RWPE1 (cell line): ENCODE measurements at places on chromosomes 4 and X.

- DNase-seq, result no peak
Observed at GRCh38 chr4:161466316-161466715, 697.5 kb downstream of the FSTL5 start.

GRCh38 chr4:76540486-76540885 is 105.5 kb downstream of the SHROOM3 start:
- DNase-seq, result no peak

DNA sequence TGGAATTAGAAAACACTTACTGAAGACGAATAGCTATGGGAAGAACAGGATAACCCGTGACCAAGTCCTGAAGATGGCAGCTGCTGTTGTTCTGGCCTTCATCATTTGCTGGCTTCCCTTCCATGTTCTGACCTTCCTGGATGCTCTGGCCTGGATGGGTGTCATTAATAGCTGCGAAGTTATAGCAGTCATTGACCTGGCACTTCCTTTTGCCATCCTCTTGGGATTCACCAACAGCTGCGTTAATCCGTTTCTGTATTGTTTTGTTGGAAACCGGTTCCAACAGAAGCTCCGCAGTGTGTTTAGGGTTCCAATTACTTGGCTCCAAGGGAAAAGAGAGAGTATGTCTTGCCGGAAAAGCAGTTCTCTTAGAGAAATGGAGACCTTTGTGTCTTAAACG is 2.4 kb downstream of the AGTR2 start:
- DNase-seq, result no peak

DNA sequence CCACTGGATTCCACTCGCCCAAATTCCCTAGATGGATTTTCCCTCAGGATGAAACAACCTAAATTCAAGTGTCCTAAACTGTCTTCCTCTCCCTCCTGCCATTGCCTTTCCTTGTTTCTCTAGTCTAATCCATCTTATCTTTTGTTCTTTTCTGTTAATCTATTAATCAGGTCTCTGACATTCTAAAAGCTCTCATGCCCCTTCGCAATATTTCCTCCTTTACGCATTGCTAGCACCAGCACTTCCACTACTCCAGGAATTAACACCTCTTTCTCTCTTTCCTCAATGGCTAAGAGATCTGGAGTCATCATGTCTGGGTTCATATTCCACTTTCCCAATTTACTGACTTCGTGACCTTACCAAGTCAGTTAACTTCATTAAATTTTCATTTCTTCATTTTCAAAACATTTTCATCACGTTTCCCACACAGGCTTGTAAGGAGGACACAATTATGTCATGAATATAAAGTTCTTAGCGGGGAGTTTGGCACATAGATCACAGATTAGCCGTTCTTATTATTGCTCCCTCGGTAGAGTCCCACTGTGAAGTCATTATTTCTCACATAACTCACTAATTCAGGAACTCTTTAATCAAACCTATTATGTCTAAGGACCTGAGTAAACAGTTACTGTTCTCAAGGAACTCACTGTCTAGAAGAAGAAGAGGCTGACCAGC is 45.3 kb downstream of the FAT4 start:
- no peak for DNase-seq

- DNase-seq, result no peak
Observed at GRCh38 chr4:10743357-10743756, 58.8 kb upstream of the CLNK start.

- DNase-seq, result no peak
Observed at GRCh38 chr4:57554556-57555092, 444.4 kb upstream of the IGFBP7 start.

GRCh38 chr4:77268108-77268507 is 111.1 kb downstream of the CCNG2 start:
- DNase-seq, result no peak

DNA sequence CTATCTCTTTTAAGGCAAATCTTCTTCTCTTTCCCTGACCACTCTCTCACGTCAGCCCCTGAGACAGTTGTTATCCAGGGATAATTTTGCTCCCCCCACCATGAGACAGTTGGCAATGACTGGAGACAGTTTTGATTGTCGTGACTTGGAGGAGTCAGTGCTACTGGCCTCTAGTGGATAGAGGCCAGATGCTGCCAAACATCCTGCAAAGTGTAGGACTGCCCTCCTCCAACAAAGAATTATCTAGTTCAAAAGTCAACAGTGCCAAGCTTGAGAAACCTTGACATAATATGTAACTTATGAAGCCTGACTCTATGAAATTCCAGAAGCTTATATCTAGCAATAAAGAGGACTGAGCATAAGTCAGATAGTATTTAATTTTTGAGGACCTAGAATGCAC is 502.1 kb upstream of the IGFBP7 start:
- DNase-seq, result no peak

GRCh38 chr4:7390336-7390735 is 44.4 kb downstream of the PSAPL1 start:
- DNase-seq, result no peak

DNA sequence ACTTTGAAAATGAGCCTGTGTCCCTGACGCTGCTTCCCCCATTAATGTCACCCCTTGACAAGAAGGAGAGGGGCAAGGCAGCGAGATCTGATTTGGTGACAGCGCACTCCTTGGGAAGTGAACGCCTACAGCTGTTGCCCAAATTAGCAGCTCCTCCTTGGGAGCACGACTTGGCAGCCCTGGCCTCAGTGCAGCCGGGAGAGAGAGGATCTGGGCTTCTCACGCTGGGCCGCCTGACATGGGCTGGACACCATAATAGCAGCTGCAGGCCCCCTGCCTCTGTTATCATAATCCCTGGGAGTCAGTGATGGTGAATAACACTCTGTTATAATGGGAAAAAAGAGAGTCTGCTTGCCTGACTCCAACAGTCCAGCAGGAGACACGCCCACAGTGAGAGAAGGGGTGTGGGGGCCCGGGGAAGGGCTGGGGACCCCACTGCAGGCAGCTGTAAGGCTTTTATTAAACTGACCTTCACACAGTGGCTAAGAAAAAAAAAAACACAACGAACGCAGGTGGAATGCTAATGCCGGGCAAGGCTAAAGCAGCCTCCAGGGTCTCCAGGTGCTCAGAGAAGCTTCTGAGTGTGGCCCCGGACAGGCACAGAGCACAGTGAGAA is 73.3 kb downstream of the PSAPL1 start:
- no peak for DNase-seq

DNA sequence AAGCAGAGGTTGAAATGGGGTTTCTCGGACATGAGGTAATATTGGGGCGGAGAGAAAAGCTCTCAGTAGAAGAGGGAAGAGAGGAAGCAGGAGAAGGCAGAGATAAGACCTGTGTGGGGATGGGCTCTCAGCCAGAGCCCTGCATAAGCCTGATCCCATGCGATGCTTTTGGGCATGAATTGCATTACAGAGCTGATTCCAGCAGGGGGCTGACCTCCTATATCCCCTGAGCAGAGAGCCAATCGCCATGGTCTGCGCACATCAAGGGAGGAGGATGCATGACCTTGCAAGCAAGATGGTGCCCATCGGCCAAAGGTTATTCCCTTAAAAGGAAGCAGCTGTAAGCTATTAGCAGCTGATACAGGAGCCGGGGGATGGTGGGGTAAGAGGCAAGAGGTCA is 7.6 kb downstream of the ANOS1 start:
- no peak for DNase-seq

DNA sequence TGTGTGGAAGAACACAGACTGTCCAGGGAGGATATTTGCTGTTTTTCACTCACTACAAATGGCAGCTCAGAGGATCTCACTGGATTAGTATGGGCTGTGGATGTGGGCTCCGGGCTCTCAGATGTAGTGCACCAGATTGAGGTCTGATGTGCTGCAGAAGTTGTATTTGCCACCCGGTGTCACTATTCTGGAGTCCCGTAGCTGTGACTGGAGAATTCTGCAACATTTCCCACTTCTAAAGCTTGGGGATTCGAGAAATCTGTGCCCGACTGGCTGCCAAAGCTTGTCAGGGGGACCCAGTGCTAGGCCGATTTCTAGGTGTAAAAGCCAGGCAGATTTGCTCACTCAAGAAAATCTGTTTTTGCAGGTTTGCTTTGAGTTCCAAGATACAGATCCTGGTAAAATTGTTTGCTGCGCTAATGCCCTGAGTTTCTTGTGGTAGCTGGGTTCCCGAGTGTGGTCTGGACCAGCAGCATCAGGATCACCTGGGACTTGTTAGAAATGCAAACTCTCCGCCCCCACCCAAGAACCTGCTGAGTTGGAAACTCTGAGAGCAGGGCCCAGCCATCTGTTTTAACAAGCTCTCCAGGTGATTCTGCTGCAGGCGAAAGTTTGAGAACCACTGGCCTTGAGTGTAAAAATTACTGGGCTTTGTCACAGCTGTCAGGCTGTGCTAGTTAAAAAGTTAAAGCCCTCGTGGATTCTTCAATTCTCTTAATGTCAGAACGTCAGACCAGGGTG is 18.1 kb downstream of the KIT start:
- no peak for DNase-seq

GRCh38 chrX:550514-550913 is 80.1 kb upstream of the SHOX start:
- no peak for DNase-seq

DNA sequence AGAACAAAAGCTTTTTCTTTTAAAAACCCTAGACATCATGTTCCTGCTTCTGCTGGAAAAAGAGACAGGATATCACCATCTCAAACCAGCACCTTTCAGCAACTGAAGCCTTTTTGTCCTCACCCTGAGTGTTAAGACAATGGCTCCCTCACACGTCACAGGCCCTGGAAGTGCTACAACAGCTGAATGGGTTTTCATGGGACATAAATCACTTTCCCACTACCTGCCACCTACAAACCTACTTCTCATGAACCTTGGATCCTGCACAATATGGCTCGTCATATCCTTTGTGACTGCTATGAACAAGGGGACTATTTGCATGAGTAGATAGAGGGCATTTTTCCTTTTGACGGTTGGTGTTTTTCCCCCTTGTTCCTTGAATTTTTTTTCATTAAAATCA is 93.6 kb downstream of the TSPAN5 start:
- no peak for DNase-seq

- DNase-seq, result no peak
Observed at GRCh38 chr4:61915501-61915900, 715.4 kb downstream of the ADGRL3 start.

- no peak for DNase-seq
Observed at GRCh38 chr4:9685692-9686091, 95.7 kb upstream of the DRD5 start.

GRCh38 chr4:149426461-149426860 is 389.2 kb downstream of the IQCM start:
- DNase-seq, result no peak

DNA sequence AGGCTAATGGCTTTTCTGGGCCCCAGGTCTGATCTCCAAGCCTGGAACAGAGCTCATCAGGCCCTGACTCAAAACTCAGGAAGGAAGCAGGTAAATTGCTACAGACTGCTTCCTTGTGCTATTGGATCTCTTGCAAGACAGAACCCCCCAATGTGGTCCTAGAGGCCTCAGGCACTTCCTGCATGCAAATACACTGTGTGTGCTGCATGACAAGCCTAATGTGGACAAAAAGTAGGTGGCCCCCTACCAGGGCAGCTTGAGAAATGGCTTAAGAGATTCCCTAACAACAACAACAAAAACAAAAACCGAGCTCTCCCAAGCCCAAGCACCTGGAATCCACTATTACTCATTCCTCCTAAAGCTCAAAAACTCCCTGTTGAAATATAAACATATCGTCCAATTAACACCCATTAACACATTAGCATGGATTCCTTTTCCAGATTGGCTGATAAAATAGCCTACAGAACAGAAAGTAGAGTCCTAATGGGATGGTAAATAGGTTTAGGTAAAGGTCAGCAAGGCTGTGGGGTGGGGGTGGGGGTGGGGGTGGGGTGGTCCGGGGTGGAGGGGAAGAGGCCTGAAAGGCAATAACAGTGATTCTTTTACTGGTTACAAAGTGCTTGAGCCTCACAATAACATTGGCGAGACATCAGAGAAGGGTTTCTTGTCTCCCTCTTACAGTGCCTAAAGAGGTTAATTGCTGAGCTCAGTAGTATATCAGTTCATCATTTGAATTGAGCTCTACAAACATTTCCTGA is 24.1 kb upstream of the FGF16 start:
- no peak for DNase-seq

- DNase-seq, result no peak
Observed at GRCh38 chr4:152494020-152494419, 41.9 kb downstream of the FBXW7 start.

DNA sequence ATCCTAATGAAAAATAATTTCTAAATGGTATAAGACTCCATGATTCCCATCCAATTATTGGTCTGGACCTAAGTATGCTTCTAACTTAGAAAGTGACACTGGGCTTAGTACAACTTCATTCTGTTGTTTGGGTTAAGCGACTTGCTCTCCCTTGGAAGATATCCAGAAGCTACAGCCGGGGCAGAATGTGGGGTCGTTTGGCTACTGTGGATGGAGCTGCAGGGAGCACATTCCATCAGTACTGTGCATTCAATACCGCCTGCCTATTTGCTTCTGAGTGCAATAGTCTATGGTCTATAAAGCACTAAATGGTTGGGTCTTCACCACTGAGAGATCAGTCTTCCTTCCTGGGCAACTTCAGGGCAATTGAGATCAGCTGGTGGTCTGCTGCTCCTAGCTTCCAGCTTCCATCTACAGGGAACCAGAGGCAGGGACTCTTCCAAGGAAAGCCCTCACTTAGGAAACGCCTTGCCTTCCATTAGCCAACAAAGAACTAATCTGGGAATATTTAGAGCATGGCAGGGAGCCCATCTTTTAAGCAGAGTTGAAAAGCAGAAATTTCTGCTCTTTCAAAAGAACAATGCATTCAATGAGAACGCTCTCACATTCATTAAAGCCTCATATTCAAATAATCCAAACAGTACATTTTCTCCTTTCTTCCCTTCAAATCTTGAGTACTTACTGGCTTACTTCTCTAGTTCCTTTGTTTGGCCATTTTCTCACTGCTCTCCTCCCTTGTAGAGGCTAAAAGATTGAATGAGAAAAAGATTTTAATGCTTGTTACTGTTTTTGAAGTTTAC is 1049.9 kb upstream of the TENM3 start:
- no peak for DNase-seq

DNA sequence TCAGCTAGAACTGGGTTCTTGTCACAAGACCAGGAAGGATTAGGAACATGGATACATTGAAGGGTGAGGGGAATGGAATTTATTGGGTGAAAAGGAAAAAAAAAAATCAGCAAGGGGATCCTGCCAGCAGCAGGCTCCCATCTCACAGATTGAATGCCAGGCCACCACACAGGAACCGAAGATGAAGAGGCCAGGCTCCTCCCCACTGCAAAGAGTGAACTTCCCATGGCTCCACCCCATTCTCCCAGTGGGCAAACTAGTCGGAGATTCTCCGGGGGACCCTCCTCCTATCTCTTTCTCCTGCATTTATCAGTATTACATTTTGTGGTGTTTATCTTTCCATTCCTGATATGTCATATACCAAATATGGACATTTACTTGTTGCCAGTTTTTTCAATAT is 46.0 kb upstream of the MAGED1 start:
- no peak for DNase-seq

GRCh38 chrX:138128027-138128671 is 562.2 kb downstream of the ZIC3 start:
- peak; percentile 1 for DNase-seq

GRCh38 chr4:119858176-119858575 is 208.5 kb downstream of the MAD2L1 start:
- no peak for DNase-seq

GRCh38 chr4:45453258-45453853 is 670.5 kb downstream of the GABRG1 start:
- peak; percentile 10 for DNase-seq

- no peak for DNase-seq
Observed at GRCh38 chr4:11514779-11515419, 86.2 kb upstream of the HS3ST1 start.
